Thoracic aorta endothelial cell (primary cell): ENCODE measurements at places on chromosomes 5 and 9. TPM values are rescaled to one million over a fixed set of nuclear protein-coding genes. Genes with fewer than 3 reads are reported as not detected.

Gene TMEM174
- total RNA-seq, result not detected in 2 replicates

Gene RARS1
- total RNA-seq, result 274 and 345 TPM in 2 replicates

Gene MARCHF3
- 61.0 and 81.3 TPM in 2 replicates for total RNA-seq

Gene SLC36A2
- not detected in 2 replicates for total RNA-seq

Gene SHISAL2B
- total RNA-seq, result not detected in 2 replicates

Gene CER1
- not detected in 2 replicates for total RNA-seq

Gene PHF24
- not detected in 2 replicates for total RNA-seq

Gene IFNB1
- total RNA-seq, result not detected in 2 replicates

Gene BHMT
- total RNA-seq, result not detected in 2 replicates

Gene DMGDH
- total RNA-seq, result 0.07 TPM in 1 of 2 replicates, not detected in the other

Gene PPIC
- 26.3 and 33.9 TPM in 2 replicates for total RNA-seq

Gene CCDC183
- total RNA-seq, result 0.13 TPM in 1 of 2 replicates, not detected in the other

Gene ZNF883
- 0.07 and 0.53 TPM in 2 replicates for total RNA-seq

Gene SV2C
- total RNA-seq, result not detected in 2 replicates

Gene TOR1B
- 23.1 and 24.9 TPM in 2 replicates for total RNA-seq

Gene WNT8A
- not detected in 2 replicates for total RNA-seq

Gene F2RL1
- total RNA-seq, result 21.8 and 78.1 TPM in 2 replicates

Gene AGGF1
- 22.0 and 22.7 TPM in 2 replicates for total RNA-seq

Gene MACIR
- total RNA-seq, result 20.5 and 25.6 TPM in 2 replicates

Gene F12
- 1.7 and 1.9 TPM in 2 replicates for total RNA-seq

Gene CARD9
- total RNA-seq, result 0.40 and 0.57 TPM in 2 replicates

Gene SPATA31A3
- total RNA-seq, result not detected in 2 replicates

Gene UAP1L1
- total RNA-seq, result 16.2 and 20.7 TPM in 2 replicates

Gene OTP
- not detected in 2 replicates for total RNA-seq

Gene CDX1
- total RNA-seq, result not detected in 2 replicates

Gene GARIN3
- total RNA-seq, result not detected in 2 replicates

Gene FOXD4L6
- not detected in 2 replicates for total RNA-seq

Gene MYOZ3
- under 0.01 and 0.22 TPM in 2 replicates for total RNA-seq

Gene HMCN2
- under 0.01 and 0.07 TPM in 2 replicates for total RNA-seq

Gene IARS1
- total RNA-seq, result 292 and 302 TPM in 2 replicates

Gene TRIM36
- 0.43 and 1.5 TPM in 2 replicates for total RNA-seq

Gene IDNK
- 3.1 and 3.8 TPM in 2 replicates for total RNA-seq

Gene MAMDC2
- total RNA-seq, result 8.1 and 20.5 TPM in 2 replicates

Gene NUTM2F
- total RNA-seq, result not detected in 2 replicates

Gene HOMER1
- 2.7 and 7.5 TPM in 2 replicates for total RNA-seq

Gene ROR2
- total RNA-seq, result not detected in 2 replicates

Gene ZNF462
- 10.9 and 14.1 TPM in 2 replicates for total RNA-seq

Gene CDKN2A
- total RNA-seq, result 3.8 and 3.9 TPM in 2 replicates

Gene PKD2L2
- total RNA-seq, result not detected in 2 replicates

Gene HTR4
- 0.07 TPM in 1 of 2 replicates, not detected in the other for total RNA-seq

Gene SPINK1
- total RNA-seq, result not detected in 2 replicates

Gene BARX1
- total RNA-seq, result not detected in 2 replicates

Gene CRHBP
- total RNA-seq, result not detected in 2 replicates

Gene SPAAR
- total RNA-seq, result 10.6 and 17.7 TPM in 2 replicates

Gene GABRA6
- total RNA-seq, result 0.66 and 1.1 TPM in 2 replicates

Gene KIF24
- total RNA-seq, result 4.1 and 7.3 TPM in 2 replicates

Gene RANBP17
- 8.0 and 25.0 TPM in 2 replicates for total RNA-seq

Gene S1PR3
- total RNA-seq, result 22.7 and 25.9 TPM in 2 replicates

Gene TLN1
- total RNA-seq, result 359 and 362 TPM in 2 replicates
